ENCODE measurements at places on chromosomes 16 and 17.
A peak's percentile ranks its signal among the peaks of the same experiment; 100 is the strongest.

DNA sequence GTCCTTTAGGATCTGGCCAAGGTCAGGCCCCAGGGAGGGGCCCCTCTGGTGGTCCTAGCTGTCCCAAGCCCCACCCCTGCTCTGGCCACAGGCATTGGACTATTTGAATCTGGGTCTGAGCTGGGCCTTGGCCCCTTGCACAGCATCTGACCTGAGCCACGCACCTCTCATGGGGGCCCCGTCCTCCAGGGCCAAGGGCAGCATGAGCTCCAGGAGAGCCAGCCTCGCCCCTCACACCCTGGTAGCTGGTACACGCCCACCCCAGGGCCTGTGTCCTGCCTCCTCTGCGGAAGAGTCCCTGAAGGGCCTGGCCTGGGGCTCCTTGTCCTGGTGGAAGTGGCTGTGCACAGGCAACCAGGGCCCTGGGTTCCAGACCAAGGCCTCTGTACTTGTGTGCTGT is 23.8 kb downstream of the ENDOV start:
- DNase-seq, result no peak

DNA sequence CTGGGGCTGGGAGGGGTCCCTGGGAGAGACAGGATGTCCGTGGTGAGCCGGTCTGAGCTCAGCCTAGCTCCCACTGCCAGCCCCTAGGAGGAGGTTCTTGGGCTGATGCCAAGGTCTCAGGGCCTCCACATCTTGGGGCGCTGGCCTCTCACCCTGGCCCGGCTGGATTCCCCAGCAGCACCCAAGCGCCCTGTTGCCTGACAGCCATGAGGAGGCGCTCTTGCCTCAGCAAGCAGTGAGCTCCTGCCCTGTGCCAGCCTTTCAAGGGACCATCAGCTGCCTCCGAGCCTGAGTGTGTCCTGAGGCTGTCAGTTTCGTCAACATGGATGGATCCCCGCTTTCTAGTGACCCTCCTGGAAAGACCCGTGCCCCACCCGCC is 234.9 kb upstream of the CIBAR2 start:
- DNase-seq, result no peak

DNA sequence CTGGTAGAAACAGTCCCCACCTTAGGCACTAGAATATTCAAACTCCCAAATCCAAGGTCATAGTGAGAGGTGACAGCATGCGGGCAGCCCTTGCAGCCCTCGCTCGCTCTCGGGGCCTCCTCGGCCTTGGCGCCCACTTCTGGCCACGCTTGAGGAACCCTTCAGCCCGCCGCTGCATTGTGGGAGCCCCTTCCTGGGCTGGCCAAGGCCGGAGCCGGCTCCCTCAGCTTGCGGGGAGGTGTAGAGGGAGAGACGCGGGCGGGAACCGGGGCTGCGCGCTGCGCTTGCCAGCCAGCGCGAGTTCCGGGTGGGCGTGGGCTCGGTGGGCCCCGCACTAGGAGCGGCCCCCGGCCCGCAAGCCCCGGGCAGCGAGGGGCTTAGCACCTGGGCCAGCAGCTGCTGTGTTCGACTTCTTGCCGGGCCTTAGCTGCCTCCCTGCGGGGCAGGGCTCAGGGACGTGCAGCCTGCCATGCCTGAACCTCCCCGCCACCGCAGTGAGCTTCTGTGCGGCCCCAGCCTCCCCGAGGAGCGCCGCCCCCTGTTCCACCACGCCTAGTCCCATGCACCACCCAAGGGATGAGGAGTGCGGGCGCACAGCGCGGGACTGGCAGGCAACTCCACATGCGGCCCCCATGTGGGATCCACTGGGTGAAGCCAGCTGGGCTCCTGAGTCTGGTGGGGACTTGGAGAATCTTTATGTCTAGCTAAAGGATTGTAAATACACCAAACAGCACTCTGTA is 45.0 kb downstream of the KPNA2 start:
- no peak for DNase-seq

GRCh38 chr17:64773836-64774761 is 112.0 kb upstream of the SMURF2 start:
- DNase-seq, result no peak

GRCh38 chr17:35774499-35774898 is 13.8 kb downstream of the C17orf50 start:
- no peak for DNase-seq

DNA sequence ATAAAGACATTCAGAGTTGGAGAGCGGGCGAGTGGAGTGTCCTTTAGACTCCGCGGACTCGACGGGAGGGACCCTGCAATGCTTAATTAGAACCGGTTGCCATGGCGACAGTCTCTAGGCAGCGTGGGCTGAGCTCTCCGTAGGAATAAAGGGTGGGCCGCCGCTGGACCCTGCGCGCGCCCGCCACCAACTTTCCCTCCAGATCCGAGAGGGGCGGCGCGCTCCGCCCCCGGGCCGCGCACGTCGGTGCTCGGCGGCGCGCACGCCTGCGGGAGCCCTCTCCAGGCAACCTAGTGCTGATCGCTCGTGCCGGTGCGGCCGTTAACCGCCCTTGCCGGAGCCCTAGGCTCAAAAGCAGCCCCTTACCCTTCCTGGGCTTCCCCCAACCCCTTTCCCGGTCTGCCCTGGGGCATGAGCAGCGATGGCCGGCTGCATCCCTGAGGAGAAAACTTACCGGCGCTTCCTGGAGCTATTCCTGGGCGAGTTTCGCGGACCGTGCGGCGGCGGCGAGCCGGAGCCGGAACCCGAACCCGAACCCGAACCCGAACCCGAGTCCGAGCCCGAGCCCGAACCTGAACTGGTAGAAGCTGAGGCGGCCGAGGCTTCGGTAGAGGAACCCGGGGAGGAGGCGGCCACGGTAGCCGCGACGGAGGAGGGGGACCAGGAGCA is at the start of gene PPM1E:
TSS of gene PPM1E (plus strand) at position 278 of the 669 bp plus-strand sequence.
- peak; percentile 37 for DNase-seq

DNA sequence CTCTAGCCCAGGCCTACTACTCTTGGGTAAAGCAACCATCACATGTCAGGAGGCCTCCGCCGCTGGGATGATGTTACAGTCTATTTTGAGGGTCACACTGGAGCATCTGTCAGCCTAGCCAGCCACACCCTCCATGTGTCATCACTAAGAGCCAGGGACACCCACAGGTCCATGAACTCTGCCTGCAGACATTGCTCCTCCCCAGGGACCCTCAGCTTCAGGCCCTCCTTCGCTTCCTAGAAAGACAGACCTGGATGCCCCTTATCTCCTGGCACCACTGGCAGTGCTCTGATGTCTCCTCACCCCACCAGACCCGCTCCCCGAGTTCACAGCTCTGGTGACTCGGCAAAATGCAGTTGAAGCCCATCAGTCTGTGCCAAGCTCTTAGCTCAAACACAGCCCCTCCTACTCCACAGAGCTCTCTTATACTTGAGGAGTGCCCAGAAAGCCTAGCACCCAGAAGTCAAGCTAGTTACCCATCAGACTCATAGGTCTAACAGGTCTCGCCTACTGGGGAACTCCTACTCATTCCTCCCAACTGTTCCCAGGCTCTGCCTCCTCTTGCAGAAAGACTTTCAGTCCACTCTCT is 5.9 kb downstream of the RANBP10 start:
- no peak for DNase-seq

DNA sequence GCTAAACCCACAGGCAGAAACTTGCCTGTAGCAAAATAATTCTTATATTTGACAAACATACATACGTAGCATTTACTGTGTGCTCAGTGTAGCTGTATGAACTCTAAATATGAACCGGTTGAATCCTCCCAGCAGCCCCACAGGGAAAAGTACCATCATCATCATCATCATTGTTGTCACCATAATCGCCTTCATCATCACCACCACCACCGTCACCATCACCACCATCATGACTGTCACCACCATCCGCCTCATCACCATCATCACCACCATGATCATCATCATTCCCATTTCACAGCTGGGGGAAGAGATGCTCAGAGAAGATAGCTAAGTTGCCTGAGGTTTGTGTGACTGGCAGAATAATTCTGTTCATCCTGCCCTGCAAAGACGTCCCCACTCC is 81.7 kb downstream of the IRF8 start:
- DNase-seq, result no peak

GRCh38 chr17:69654981-69655855 is 240.7 kb downstream of the MAP2K6 start:
- no peak for DNase-seq

DNA sequence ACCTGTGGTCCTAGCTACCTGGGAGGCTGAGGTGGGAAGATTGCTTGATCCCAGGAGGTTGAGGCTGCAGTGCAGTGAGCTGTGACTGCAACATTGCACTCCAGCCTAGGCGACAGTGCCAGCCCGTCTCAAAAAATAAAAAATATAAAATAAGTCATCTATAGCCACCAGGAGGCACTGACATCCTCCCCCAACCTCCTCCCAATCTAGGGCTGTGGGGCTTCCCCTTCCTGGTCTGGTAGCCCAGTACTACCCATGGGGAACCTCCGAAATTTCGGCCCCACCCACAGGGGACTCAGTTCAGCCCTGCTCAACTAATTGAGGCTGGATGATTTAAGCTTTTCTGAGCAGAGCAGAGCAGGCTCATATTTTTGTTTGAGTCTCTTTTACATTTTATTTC is 3.2 kb downstream of the ZSCAN10 start:
- peak; percentile 58 for DNase-seq

DNA sequence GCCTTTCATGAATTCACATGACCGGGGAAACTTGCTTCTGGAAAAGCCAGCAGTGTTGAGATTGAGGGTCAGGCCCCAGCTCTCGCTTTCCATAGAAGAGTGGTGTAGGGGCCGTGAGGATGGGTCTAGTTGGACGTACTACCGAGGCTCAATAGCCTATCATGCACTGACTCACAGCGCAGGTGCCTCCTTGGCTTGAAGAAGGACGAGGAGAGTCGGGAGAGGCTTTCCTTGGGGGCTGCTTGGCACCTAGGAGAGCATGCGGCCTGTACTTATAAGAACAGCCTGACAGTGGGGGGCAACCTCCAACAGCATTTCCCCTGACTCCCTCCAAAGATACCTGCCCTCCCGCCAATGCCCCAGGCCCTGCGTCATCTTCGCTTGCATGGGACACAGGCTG is 37.6 kb downstream of the WSCD1 start:
- DNase-seq, result no peak

DNA sequence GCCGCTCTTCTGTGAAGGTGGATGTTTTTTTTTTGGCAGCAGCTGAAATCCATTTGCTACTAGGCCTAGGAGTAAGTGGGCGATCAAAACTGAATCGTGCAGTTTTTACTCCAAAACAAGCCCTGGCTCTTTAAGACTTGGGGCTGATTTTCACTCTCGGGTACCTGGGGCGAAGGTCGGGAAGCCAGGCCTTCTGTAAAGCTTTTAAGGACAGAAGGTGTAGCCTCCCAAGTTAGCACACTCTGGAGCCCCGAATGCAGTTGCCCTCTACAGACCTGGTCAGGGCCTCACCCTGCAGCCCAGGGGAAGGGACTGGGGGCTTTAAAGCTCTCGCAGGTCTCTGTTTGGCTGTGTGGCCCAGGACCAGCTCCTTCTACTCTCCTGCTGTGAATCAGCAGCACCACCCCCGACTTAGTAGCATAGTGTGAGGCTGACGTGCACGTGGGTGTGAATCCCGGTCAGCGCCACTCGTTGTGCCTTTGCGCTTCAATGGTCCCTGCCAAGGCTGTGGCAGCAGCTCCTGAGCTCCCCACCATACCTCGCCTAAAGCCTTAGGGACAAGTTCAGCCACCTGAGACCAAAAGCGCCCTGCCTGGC is 49.9 kb downstream of the TMEM235 start:
- no peak for DNase-seq

DNA sequence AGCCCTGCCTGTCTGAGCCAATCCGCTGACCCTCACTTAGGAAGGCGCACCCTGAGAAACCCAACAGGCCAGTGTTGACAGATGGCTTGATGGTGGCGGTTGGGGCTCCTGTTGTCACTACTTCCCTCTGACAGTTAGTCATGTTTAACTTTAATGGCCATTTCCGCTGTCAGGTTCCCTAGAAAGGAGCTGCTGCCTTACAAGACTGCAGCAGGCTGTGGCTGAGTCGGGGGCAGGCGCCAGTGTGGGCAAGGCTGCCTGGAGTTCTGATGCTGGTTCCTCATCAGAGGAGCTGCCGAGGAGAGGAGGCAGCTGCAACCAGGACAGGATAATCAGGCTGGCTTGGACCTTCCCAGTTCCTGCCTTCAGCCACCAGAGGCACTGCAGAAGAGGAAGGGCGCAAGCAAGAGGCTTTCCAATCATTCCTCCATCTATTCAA is 223.2 kb upstream of the DYNLRB2 start:
- no peak for DNase-seq

DNA sequence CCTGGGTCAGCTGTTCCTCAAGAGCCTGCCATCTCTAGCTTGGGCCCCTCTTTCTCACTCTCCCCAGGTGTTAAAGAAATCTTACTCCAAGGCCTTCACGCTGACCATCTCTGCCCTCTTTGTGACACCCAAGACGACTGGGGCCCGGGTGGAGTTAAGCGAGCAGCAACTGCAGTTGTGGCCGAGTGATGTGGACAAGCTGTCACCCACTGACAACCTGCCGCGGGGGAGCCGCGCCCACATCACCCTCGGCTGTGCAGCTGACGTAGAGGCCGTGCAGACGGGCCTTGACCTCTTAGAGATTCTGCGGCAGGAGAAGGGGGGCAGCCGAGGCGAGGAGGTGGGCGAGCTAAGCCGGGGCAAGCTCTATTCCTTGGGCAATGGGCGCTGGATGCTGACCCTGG is 6.8 kb downstream of the CNP start:
- DNase-seq, result no peak

DNA sequence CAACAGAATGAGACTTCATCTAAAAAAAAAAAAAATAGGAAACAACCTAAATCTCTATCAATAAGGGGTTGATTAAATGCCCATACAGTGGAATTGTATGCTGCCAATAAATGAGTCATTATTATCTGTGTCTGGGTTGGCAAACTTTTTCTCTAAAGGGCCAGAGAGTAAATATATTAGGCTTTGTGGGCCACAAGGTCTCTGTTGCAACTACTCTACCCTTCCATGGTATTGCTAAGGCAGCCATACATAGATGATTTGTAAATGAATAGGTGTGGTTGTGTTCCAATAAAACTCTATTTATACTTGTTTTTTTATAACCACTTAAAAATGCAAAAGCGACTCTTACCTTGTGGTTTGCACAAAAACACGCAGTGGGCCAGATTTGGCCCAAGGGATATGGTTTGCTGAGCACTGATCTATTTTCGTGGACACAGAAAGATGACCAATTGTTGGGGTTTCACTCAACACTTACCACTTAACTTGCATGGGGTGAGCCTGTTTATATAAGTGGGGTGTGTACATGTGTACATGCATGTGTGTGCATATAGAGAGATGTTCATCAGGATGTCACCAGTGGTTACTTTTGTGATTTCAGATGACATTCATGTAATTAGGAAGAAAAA is 12.4 kb upstream of the IL4R start:
- DNase-seq, result no peak

All from T-helper 1 cell (primary cell).